ENCODE measurements at places on chromosomes 12 and 14.

- DNase-seq, result no peak
These were observed 599 bp upstream of the TRHDE start for GRCh38 chr12:72271451-72272090.

- no peak for DNase-seq
These were observed 19.5 kb downstream of the ANO6 start for GRCh38 chr12:45235087-45236025.

- no peak for DNase-seq
These were observed 24.0 kb downstream of the PRDM4 start for GRCh38 chr12:107736914-107737313.

DNA sequence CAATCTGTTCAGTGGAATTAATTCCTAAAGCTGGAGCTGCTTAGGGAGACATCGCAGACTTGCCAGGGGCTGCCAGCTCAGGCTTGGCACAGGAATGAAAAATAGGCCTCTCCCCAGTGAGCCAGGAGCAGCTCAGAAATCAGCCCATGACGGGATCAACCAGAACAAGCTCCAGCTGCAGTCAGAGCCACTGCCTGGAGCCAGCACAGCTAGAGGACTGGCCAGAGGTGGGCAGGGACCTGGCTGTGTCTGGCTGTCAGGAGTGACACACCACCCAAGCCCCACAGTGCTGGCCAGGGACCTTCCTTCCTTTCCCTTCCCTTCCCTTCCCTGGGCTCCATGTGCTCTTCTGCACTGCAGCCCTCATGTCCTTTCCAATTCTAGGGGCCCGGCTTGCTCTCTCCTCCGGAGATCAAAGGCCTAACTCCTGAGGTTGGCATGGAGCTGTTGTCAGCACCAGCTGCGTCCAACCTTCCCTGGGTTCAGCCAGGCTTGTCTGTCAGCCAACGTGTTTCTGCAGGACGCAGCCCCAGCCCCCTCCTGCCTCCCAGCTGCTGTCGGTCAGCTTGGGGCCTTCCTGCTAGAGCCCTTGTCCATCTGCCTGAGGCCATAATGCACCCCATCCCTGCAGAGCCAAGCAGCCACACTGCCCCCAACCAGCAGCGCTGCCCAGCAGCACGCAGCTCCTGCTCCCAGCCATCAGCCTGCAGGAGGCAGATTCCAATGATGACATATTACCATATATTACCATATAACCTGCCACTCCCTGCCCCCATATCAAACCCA lies 149.3 kb downstream of the CALM1 start:
- no peak for DNase-seq

DNA sequence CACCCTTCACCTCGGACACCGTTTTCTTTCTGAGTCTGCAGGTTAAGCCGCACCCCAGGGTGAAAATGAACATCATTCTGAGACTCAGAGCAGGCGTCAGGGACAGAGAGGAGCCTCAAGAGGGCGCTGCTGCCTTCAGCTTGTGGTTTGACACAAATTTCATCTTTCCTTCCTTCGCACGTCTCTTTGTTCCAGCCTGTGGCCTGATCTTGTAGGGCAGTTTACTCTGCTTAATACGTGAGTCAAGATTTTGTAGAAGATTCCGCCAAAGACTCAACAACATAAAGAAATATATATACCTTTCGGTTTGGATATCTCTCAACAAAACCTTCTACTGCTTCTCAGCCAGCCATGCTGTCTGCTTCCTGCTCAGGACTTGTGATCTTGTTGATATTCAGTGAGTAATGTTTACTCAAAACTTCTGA lies 329.3 kb upstream of the OR4E1 start:
- DNase-seq, result peak; percentile 33

DNA sequence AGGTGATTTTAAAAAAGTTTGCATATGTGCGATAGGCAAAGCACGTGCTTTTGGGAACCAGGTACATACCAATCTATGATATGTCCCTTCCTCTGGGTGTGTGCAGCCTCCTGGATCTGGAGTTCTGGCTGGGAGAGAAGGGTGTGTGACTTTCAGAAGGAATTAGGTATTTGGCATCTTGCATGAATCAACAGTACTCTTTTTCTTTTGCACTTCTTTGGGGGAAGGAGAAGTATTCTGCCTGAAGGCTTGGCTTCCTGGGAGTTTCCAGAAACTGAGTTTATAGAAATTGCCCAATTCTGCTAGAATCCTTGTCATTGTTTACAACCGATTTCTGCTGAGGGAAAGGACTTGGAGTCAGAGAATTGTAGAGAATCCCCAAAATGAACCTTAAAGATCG lies 2.9 kb upstream of the CLMN start:
- no peak for DNase-seq

GRCh38 chr12:8040791-8041190 lies 8.3 kb downstream of the FOXJ2 start:
- DNase-seq, result no peak

DNA sequence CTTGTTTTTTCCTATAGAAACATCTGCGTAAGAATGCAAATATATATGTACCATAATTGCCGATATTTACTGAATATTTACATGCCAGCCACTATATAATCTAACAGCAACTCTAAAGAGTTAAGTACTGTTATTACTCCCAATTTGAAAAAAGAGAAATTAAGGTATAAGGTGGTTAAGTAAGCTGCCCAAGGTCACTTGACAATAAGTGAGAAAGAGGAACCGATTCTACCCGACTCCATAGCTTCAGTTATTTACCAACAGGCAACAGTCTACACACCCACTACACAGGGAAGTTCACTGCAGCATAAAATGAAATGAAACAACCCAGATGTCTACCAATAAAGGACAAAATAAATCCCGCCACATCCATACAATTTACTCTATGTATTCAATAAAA lies 1.1 kb downstream of the MIS18BP1 start:
- peak; percentile 64 for DNase-seq

- DNase-seq, result peak; percentile 16
These were observed 218.5 kb downstream of the NUAK1 start for GRCh38 chr12:105920161-105920684.

DNA sequence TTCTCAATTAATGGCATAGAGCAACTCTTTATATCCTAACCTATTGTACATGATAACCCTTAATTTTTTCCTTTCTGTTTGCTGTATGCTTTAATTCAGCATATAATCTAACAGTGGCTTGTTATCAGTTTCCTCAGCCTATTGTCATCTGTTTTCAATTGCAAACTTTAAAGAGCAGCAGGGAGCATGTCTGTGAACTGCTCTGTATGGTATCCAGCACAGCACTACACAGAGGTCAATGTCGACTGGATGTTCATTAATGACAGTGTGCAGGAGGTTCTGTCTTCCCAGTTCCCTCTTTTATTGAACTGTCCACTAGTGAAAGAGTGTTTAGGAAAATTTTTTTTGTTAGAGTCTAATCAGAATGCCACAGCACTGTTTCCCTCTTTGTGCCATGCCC lies 609.1 kb downstream of the SOX5 start:
- no peak for DNase-seq

- DNase-seq, result peak; percentile 34
These were observed 55.4 kb downstream of the ARL6IP4 start for GRCh38 chr12:123035841-123036240.

GRCh38 chr12:62123721-62124203 lies 136.4 kb upstream of the USP15 start:
- peak; percentile 71 for DNase-seq

DNA sequence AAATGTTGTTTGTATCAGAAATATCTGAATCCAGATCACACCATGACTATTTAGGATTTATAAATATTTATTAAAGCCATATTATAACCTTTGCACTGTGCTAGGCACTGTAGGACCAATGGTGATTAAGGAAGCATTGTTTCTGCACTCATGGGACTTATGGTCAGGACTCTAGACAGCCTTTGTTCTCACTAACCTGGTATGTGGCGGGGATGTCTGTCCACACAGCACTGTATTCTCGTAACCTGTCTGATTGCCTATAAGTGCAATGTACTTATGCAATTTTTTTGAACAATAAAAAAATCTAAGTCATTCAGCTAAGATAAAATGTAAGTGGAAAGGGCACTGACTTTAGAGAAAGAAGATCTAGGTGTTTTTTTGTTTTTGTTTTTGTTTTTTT lies 6.7 kb upstream of the SSPN start:
- no peak for DNase-seq

DNA sequence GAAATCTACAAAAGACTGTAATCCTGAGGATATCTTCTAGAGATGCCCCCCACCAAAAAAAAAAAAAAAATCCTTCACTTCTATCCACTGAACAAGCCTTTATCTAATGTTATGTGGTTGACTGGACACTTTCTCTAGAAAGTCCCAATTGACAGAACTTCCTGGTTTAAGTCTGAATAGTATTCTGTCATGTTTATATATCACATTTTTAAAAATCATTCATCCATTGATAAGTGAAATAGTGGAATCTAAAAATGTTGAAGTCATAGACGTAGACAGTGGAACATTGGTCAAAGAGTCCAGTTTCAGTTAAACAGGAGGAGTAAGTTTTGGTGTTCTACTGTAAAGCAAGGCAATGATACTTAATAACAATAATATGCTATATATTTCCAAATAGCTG lies 297.0 kb downstream of the SSPN start:
- DNase-seq, result no peak

- DNase-seq, result no peak
These were observed 1.4 kb upstream of the RDH11 start for GRCh38 chr14:67697006-67697405.

- DNase-seq, result no peak
These were observed 26.8 kb downstream of the MMP17 start for GRCh38 chr12:131854861-131855476.

DNA sequence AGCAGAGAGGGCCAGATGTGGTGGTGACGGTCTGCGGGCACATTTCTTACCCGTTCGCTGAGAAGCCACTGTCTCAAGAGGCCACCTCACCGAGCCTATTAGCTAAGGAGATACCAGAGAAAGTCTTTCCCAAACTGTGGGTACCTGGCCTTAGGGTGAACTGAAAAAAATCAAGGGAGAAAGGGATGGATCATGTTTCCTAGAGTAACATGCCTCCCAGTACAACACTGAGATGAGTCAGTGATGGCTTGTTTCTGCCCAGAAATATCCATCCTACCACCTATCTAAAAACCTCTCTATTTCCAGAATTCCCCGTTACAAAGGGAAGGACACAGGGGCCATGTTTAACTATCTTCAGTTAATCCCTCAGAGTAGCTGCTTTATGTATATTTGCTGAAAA lies 83.7 kb downstream of the LMNTD1 start:
- DNase-seq, result no peak

DNA sequence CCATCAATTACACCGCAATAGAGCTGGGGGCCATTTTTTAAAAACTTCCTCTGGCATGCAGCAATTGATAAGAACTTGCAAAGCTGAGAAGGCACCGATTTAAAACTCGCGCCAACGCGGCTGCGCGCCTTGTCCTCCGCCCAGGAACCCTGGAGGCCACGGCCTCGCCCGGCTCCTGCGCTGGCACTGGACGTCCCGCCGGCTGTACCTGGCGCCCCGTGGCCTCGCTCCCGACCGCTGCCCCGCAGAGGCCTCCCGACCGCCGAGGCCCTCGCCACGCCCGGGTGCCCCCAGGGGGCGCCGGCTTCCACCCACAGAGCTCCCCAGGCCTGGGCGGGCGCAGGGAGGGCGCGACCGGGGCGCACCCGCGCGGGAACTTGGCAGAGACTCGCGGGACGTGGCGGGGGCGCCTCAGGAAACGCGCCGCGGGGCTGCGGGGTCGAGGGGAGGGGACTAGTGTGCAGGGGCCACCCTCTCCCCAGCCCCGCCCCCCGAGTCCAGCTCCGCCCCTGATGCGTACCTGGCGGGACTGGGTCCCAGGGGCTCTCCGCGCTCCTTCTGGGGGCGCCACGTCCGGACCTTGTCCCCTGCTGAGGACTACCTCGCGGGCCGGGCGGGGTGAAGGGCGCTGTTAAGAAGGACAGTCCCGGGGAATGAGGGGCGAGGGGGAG lies 65.7 kb downstream of the TNFAIP2 start:
- peak; percentile 30 for DNase-seq

- no peak for DNase-seq
These were observed 66.3 kb downstream of the TRHDE start for GRCh38 chr12:72338437-72338836.

DNA sequence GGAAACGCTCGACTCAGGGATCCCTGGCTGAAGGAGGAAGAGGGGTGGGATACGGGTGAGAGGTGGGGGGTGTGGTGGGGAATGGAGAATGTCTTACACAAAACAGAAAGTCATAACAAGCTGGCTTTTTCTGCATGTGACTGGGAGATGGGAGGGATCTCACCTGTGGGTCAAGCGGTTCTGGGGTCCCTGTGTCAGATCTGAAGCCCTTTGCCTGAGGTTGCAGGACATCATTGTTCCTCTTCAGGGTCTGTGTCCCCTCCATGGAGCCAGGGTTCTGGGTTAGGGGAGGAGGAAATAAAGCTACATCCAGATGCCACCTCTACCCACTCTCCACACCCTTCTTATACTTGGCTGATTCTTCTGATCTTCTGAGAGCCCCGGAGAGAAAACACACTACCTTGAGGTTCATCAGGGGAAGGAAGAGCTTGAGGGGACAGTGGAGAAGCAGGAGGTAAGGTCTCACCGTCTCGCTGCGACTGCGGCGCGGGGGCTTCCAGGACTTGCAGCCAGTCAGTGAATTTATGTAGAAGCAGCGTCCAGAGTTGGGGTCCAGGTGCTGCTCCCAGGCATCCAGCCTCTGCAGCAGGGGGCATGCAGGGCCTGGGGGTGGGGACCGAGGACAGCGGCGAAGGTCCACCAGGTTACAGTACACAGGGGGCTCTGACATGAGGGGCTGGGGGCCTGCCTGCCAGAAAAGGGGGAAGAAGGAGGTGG lies 2.5 kb downstream of the ARHGAP9 start:
- DNase-seq, result no peak

DNA sequence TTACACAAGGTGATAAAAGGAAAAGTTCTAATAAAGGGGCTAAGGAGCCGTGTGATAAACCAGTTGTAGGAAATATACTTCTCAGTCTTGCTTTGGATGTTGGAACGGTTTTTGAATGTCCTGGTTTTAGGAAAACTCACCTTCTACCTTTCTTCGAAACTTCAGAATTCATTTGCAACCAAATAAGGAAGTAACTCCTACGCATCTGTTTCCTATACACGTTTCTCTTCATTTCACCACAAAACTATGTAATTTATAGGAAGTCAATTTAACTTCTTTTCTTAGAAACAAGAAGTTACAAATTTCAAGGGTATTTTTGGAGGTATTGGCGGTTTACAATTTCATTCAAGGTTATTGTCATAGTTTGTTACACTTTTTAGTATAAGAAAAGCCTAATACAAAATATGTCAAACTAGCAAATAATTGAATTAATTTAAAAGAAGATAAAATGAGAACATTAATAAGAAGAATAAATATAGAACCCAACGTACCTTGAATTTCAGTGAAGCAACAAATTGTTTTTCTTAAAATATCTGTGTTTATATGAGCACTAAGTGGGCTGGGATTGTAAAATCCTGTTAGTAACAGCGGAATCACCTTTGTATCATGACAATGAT lies 33.2 kb upstream of the CD69 start:
- DNase-seq, result peak; percentile 39

GRCh38 chr12:85833579-85833978 lies 2.6 kb downstream of the RASSF9 start:
- no peak for DNase-seq

DNA sequence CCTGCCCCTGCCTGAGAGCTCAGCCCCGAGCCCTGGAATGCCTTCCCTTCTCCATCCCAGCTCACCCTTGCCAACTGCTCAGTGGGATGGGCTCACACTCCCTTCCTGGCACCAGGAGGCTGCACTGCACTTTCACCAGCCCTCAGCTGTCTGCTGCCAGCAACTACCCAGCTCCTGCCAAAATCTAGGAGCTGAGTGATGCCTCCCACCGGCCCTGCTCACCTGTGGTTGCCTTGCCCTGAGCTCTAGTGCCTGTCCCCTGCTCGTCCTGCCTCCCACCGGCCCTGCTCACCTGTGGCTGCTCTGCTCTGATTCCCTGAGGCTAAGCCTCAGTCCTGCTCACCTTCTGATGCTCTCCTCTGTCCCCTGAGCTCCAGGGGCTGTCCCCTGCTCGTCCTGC lies 119.8 kb downstream of the TMEM121 start:
- DNase-seq, result no peak

All from hematopoietic multipotent progenitor cell treated with erythropoietin and hydrocortisone succinate and interleukin-3 and kit ligand, for 8 days (in vitro differentiated cells).